ENCODE measurements at places on chromosomes 4 and X.

GRCh38 chr4:150280081-150280895 is 202.0 kb downstream of the DCLK2 start:
- no peak for DNase-seq

GRCh38 chrX:123525123-123525725 is 207.6 kb downstream of the THOC2 start:
- DNase-seq = no peak

- no peak for DNase-seq
Measured at GRCh38 chr4:95388911-95389310, 159.9 kb downstream of the UNC5C start.

DNA sequence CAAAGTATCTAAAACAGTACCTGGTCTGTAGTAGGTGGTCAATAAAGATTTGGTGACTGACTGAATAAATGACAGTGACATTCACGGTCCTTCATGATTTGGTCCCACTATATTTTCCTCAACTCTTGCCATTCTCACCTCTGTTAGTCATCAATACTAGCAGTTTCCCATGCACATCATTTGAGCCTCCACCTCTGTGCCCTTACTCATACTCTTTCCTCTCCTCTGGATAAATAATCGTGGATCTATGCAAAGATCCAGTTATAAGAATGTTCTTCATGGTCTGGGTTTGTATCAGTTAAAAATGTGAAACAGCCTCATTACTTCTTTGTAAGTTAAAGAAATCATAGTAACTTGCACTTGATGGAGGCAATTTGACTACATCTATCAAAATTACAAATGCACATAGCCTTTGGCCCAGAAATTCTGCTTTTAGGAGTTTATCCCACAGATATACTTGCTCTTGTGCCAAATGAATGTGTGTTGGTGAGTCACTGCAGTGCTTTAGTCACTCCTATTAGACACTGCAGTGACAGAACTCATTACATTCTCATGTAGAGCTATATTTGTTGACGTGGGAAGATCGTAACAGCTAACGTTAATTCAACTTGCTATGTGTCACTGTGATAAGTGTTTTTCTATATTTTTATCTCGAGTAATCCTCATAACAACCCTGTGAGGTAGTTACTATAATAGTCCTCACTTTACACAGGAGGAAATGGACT is 121.9 kb upstream of the SMIM10 start:
- DNase-seq = no peak

- no peak for DNase-seq
Measured at GRCh38 chrX:43644124-43644701, 11.9 kb upstream of the MAOA start.

DNA sequence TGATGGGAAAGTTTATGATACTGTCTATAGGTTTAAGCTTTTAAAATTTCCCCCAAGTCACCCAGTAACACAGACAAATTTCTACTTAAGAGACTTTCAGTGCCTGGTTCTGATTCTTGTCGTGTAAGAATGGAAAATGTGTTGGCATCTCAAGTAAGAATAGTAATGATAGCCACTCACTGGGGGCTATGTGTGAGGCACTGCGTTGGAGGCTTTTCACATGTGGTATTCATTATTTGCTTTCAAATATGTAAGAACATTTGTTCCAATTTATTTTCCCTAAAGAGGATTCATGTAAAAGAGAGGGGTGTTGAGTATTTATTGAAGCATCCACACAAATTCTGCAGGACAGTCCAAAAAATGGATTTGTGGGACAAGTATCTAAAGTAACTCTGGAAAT is 143.6 kb downstream of the FNIP2 start:
- DNase-seq = no peak

DNA sequence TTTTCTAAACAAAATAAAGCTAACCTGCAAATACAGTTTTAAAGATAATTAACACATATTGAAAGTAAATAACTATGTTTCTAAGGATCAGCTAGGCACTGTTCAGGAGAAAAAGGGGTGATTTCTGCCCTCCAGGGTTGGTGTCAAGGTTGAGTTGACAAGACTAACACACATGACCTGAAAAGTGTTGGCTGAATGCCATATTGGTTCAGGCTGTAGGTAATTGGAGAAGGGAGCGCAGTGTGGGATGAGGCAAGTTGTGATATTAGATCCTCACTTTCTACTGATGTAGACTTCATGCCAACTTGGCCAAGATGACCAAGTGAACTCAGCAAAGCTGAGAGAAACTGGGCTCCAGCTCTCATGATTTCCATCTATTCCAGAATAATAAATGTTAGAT is 42.2 kb downstream of the PPM1K start:
- no peak for DNase-seq

DNA sequence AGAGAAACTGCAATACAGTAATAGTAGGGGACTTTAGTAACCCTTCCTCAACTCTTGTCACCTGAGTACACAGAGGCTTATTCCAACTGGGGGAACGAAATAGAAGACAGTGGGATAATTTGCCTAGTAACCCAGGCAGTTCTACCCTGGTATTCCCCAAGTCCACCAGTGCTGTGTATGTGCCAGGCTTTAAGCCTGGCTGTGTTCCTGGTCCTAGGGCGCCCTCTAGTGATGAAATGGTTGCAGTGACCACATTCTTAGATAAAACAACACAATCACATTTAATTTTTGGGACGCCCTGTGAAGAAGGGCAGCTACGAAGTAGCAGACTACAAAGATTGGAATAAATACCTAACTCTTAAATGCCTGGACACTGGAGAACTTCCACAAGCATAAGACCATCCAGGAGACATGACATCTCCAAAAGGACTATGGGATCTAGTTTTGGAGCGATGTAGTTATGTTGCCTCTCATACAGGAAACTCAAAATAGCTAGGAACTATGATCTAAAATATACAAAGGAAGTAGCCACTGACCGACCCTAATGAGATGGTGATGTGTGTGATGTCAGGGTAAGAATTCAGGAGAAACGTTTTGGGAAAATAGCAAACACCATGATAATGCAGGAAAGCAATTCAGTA is 288.5 kb upstream of the ZCCHC13 start:
- DNase-seq = peak; percentile 74

DNA sequence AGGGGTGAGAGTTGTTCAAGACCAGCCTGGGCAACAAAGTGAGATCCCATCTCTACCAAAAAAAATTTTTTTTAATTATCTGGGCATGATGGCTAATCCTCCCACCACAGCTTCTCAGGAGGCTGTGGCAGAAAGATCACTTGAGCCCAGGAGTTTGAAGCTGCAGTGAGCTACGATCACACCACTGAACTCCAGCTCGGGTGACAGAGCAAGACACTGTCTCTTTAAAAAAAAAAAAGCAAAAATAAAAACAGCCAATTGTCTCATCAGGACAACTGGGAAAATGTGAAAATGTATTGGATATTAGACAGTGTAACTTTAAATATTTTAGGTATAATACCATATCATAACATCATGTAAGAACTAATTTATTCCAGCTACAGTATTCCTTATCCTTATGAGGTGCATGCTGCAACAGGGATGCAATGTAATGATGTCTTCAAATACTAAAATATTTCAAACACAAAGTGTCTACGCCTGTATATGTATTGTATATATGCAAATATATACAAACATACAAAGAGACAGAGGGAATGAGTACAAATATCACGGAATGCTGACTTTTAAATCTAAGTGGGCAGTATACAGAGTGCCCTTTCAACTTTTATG is 17.2 kb downstream of the FAM13A start:
- no peak for DNase-seq

DNA sequence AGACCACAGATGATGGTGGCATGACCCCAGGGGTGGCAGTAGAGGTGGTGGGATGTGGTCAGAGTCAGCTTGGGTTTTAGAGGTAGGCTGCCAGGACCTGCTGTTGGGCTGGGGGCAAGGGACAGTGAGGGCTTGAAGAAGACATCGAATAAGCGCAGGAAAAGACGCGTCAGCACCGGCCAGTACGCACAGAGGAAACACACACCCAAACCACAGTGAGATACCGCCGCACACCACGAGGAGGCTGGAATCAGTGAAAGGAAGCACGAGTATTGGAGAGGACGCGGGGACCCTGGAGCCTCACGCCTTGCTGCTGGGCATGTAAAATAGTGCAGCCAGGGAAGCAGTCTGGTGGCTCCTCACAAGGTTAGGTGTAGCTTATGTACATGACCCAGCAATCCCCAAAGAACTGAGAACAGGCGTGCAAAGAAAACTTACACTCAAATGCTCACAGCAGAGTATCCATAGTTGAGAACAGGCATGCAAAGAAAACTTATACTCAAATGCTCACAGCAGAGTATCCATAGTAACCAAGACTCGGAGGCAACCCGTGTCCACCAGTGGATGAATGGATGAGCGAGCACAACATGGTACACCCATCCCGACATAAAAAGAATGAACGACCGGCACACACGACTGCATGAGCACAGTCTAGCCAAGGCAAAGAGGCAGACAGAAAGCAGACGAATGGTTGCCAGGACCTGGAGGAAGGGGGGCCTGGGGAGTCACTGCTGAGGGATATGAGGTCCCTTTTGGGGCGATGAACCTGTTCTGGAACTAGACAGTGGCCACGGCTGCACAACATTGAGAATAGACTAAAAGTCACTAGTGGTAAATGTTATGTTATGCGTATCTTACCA is 13.3 kb downstream of the PDZD4 start:
- DNase-seq = no peak

DNA sequence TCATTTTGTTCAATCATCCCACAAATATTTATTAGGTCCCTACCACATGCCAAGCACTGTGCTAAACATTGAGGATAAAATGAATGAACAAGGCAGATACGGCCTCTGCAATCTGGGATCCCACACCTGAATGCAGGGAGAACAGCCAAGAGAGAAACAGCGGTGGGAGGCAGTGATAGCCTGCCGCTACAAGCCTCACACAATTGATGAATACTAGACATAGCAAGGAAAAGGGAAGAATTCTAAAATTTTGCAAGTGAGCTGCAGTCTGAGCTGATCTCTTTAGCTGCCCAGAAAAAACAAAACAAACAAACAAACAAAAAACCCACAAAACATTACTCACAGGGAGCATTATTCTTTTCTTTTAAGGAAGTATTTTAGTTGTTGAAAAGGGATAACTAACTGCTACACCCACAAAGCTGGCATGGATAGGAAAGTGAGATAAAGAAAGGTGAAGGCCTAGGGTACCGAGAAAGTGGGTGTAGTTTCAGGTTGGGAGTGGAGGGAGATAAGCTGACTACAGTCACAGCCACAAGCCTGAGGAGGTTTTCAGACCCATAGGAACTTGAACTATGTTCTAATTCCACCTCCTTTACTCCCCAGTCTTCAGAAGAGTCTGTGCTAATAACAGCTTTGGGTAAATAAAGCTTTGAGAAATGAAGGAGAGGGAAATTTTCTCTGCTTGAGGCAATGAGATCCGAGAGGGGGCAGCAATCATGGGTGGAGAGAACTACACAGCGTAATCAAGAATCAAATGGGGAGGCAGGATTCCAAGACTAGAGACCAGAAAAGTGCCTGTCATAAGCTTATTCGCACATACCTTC is 85.4 kb downstream of the SH3RF1 start:
- DNase-seq = no peak

DNA sequence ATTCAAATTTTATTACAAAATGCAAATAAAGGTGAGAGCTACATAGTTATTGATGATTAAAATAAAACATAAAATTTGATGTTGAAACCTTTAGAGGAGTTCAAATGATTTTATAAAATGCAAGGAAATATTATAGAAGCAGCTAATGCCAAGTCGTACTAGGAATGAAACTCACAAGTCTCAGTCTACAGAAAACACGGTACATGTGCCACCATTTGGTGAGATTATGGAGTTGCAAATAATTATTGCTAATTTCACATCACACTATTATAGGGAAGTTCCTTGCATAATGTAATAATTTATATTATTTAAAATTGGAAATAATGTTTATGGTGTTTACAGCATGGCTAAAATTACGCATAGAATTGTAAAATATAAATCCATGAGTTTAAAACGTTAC is 1601.7 kb upstream of the TENM3 start:
- no peak for DNase-seq

DNA sequence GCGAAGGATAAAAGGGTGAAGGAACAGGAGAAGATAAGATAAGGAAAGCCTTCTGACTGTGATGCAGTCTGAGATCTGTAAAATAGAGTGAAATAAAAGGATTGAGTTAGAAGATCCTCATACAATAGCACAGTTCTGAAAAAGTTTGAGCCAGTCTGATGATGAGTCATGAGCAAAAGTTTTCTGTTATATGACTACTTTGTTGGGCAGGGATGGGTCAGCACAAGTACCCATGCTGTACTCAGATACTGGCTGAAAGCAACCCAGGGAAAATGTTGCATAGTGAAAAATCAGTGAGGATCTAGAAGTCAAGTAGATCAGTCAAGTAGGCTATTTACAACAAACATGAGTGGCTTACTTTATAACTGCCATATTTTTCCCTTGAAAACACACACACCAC is 253.5 kb downstream of the PCDH10 start:
- DNase-seq = no peak

DNA sequence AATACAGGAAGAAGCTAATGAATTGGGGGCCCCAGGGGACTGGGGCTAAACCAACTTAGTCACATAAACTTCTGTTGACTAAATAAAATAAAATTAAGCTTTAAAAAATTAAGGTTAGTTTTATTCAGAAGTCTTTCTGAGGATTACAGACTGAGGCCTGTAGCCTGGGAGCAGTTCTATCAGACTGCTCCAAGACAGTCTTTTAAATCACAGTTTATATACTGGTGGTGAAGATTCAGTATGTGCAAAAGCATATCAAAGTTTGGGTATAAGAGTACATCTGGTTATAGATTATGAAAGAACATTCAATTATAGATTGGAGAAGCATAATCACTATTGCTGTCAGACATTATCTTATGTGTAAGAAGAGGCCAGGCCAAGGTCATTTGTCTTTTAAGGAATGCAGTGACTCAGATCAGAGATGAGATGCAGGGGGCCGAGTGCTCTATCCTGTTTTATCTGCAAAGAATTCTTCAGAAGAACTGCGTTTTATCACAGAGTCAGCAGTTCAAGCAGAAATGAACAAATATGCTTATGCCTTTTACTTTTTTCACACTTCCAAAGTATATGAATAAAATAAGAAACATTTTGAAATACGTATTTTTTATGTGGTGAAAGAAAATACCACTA is 109.4 kb downstream of the PDHA2 start:
- DNase-seq = no peak

DNA sequence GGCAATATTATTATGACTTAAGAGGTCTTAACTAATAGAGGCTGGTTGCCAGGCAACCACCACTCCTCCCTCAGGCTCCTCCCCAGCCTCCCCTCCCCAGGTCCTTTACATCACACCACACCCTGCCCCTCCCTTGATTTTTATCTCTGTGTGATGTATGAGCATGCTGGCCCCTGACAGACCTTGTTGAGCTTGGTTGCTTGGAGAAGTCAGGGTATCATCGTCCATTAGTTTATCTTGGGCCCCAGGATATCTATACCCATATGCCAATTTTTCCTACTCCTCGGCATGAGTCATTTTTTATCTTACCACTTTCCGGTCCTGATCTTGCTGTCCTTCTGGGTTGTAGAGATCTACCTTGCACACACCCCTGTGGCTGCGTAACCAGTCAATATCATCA is 2.5 kb downstream of the AKAP4 start:
- no peak for DNase-seq

- no peak for DNase-seq
Measured at GRCh38 chr4:79977131-79977840, 95.7 kb downstream of the ANTXR2 start.

- no peak for DNase-seq
Measured at GRCh38 chrX:37638047-37638446, 47.5 kb upstream of the XK start.

GRCh38 chr4:73902038-73902637 is 32.9 kb downstream of the CXCL1 start:
- no peak for DNase-seq
